ENCODE measurements at places on chromosomes 6 and 20. TPM values are rescaled to one million over a fixed set of nuclear protein-coding genes. Genes with fewer than 3 reads are reported as not detected.

Gene CFAP61
- not detected for total RNA-seq

Gene FOXP4
- total RNA-seq = 12.5 TPM

Gene CFAP206
- total RNA-seq = not detected

Gene TAB2
- total RNA-seq = 150 TPM

Gene MBOAT1
- total RNA-seq = 18.6 TPM

Gene SLC22A16
- not detected for total RNA-seq

Gene TBXT
- not detected for total RNA-seq

Gene KCNK5
- total RNA-seq = 3.1 TPM

Gene ZFP64
- 10.9 TPM for total RNA-seq

Gene COL9A1
- total RNA-seq = not detected

Gene ILRUN
- 56.7 TPM for total RNA-seq

Gene ALDH5A1
- total RNA-seq = 3.6 TPM

Gene GRM1
- not detected for total RNA-seq

Gene C6orf89
- total RNA-seq = 44.3 TPM

Gene CLDN20
- not detected for total RNA-seq

Gene MAP7
- total RNA-seq = 3.1 TPM

Gene PPP1R3G
- 0.15 TPM for total RNA-seq

Gene FAM162B
- not detected for total RNA-seq

Gene AKAP12
- 0.08 TPM for total RNA-seq

Gene SLC17A9
- 20.6 TPM for total RNA-seq

Gene TMEM74B
- total RNA-seq = 0.79 TPM

Gene DDX39B
- total RNA-seq = 444 TPM

Gene PLA2G7
- not detected for total RNA-seq

Gene IMPG1
- total RNA-seq = not detected

Gene IL20RA
- total RNA-seq = not detected

Gene SLC35D3
- total RNA-seq = not detected

Gene MCCD1
- not detected for total RNA-seq

Gene SMPD2
- 16.3 TPM for total RNA-seq

Gene BPIFB1
- total RNA-seq = not detected

Gene CLPSL2
- total RNA-seq = not detected

Gene SPTLC3
- 0.17 TPM for total RNA-seq

Gene TOMM6
- 164 TPM for total RNA-seq

Gene DNAH8
- 0.03 TPM for total RNA-seq

Gene SLC25A27
- total RNA-seq = not detected

Gene FNDC1
- not detected for total RNA-seq

Gene PRPH2
- total RNA-seq = not detected

Gene SOD2
- 100 TPM for total RNA-seq

Gene DEF6
- total RNA-seq = 219 TPM

Gene LHFPL5
- total RNA-seq = not detected

Gene GPX5
- total RNA-seq = not detected

Gene RIPOR2
- total RNA-seq = 380 TPM

Gene KCNQ2
- total RNA-seq = not detected

Gene MAFB
- 0.15 TPM for total RNA-seq

Gene CLVS2
- total RNA-seq = not detected

Gene OR2B3
- total RNA-seq = not detected

Gene SFTA2
- not detected for total RNA-seq

Gene HLA-DMB
- total RNA-seq = 9.2 TPM

Data from activated naive CD4-positive, alpha-beta T cell treated with anti-CD3 and anti-CD28 coated beads, Interleukin-2, amount 10 ng/mL, durations not matched to agents 5 hours and 36 hours (primary cell).